ENCODE measurements at places on chromosomes 2 and 18.

DNA sequence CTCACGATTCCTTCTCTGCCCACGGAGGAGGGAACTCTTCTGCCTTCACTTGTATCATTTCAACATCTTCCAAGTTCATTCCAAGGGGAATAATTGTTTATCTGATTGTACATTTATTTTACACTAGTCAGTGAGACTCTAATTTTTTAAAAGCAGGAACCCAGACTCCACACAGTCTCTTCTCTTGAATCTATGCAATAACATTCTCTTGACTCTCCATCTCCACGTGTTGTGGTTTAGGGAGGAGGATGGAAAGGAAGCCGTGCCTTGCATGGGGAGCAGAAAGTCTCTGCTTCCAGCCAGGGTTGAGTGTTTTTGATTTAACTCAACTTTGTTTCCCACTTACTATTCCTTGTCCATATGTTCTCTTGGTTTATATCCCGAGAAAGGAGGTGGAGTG lies 131.1 kb upstream of the RIOK3 start:
- no peak for DNase-seq

GRCh38 chr2:84906900-84907714 lies 1.7 kb downstream of the TMSB10 start:
- no peak for DNase-seq

DNA sequence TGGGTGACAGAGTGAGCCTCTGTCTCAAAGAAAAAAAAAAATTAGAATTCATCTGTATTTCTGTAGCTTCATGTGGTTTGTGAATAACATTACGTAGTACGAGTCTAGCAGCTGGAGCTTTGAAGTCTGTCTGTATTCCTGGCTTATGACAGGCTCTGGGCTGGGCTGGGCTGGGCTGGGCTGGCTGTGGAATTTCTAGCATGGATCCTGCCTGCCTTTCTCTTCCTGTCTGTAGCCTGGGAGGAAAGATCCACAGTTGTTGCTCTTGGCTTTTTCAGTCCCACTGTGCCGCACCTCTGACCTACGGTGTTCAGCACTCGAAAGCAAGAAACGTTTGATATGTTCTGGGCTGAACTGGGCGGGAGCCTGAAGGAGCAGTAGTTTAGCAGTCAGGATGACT lies 55.4 kb downstream of the BOLA3 start:
- no peak for DNase-seq

- no peak for DNase-seq
Measured at GRCh38 chr18:14221689-14222088, 89.5 kb upstream of the ZNF519 start.

- no peak for DNase-seq
Measured at GRCh38 chr2:74741629-74742028, 87.6 kb downstream of the SEMA4F start.

DNA sequence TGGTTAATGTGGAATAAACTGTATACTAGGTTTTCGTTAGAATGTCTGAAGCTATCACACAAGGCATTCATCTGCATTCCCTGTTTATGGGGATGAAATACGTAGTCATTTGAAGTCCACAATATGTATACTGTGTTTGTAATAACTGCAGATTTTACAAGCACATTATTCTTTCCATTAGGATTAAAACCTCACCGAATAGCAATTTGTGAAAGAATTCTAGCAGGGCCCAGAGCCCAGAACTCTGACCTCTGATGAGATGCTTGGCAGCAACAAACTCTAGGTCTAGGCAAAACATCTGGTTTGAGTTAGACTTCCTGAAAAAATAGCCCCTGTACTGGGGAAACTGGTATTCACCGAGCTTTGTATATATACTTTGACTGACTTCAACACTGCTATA lies 158.2 kb downstream of the SRBD1 start:
- DNase-seq = no peak

GRCh38 chr2:239312081-239312511 lies 88.7 kb downstream of the HDAC4 start:
- DNase-seq = no peak

GRCh38 chr18:66616523-66616983 lies 12.7 kb upstream of the CDH19 start:
- DNase-seq = no peak

All from activated naive CD4-positive, alpha-beta T cell treated with anti-CD3 and anti-CD28 coated beads, Interleukin-2, amount 50 U/mL, for 16 hours (primary cell).